Activated naive CD4-positive, alpha-beta T cell treated with anti-CD3 and anti-CD28 coated beads, Interleukin-2, amount 50 U/mL, for 72 hours (primary cell): ENCODE measurements at places on chromosomes 4 and X. TPM values are rescaled to one million over a fixed set of nuclear protein-coding genes. Genes with fewer than 3 reads are reported as not detected.

- no peak for DNase-seq
Observed at GRCh38 chrX:115311139-115311538, 21.6 kb downstream of the LUZP4 start.

The PIGA gene
- 31.5 TPM for total RNA-seq

The CFAP47 gene
- total RNA-seq = not detected

DNA sequence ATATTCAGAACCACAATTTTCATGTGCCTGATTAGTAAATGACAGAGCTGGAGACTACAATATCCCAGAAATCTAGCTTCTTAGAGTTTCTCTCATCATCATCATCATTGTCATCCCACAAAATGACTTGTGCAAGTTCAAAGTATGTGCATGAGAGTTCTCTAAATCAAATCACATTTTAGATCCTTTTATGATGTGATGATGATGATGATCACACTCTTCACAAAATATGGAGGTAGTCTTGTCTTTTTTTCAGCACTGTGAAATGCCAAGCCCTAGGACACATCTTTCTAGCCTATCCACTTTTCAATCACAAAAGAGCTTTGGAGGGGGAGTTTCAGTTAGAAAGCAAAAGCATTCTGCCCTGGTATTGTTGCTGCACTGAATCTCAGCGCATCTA lies 7.4 kb downstream of the MBNL3 start:
- no peak for DNase-seq

DNA sequence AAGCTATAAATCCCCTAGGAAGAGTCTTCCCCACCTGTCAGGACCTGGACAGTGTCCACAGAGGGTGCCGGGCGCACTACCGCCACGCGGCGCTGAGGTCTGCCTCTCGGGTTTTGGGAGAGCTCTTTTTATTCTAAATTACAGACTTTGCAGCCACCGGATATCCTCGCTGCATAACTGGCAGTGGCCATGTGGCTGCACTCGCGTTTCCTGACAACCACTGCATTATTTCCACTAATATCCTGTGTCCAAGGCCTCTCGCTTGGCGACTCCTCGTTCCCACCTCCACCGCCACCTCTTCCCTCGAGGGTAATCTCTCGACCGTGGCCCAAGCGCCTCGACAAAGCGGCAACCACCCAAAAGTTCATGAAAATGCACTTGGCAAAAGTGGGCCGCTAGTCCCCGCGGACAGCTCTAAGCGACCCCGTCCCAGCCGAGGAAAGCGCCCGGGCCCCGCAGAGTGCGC lies 512 bp upstream of the TMEM131L start:
- DNase-seq = no peak

The PTCHD1 gene
- not detected for total RNA-seq

The ING2 gene
- 18.8 TPM for total RNA-seq

DNA sequence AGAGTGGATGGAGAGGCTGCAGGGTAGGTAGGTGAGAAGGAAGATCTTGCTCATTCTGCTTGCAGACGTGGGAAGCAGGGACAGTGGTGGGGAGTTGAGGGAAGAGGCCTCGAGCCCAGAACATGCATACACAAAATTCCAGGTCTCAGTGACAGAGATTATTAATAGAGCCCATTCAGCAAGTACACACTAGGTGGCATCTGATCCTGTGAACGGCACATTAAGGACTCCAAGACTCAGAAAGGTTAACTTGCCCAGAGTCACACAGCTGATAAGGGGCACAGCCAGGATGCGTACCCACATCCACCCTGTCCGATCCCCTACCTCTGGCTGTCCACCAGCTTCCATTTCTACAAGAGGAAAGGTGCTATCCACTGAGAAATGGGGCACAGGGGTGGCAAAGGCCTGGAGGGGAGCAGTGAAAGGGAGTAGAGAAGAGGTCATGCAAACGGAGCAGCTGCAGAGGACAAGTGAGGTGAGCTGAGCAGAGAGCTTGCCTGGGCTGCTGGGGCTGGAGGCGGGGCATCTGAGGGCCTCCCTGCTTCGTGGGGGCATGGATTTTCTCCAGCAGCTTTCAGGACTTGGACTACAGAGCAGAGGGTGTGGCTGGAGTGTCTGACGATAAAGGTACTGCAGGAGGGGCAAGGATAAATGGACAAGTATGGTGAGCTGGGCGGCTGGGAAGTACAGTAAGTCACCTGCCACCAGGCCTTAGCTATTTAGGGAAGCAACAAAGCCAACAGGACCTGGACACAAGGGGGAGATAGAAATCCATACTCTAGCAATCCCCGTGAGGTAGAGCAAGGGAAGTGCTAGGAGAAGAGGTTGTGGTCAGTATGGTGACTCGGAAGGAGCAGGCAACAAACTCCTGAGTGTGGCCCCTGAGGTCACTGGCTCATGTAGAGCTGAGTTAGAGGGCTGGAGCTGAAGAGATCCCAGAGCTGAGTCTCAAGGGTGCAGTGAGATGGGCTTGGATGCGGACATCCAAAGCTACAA lies 11.2 kb downstream of the IDS start:
- no peak for DNase-seq

- no peak for DNase-seq
Observed at GRCh38 chrX:136697156-136697555, 49.2 kb downstream of the CD40LG start.

- peak; percentile 1 for DNase-seq
Observed at GRCh38 chrX:133005042-133005441, 46.6 kb upstream of the HS6ST2 start.

DNA sequence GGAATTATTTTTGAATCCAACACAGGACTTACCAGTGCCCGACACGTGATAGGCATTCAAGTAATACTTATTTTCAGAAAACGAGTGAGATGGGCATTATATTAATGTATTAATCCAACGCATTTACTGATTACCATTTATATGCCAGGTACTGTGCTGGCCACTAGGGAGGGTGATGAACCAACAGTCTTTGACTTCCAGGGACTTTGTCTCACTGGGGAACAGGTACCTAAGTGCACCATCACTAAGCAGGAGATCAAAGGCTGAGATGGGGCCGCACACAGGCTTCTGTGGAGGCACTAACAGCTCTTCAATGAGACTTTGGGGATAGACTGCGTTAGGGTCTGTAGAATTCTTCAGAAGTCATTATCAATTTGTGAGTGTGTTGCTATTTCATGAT lies 5.7 kb upstream of the TADA2B start:
- DNase-seq = no peak

The EDA2R gene
- total RNA-seq = 1.9 TPM

GRCh38 chr4:153950100-153950979 lies 161.5 kb upstream of the SFRP2 start:
- DNase-seq = no peak

- DNase-seq = no peak
Observed at GRCh38 chrX:140507223-140507981, 2.5 kb upstream of the SOX3 start.

The SLC7A11 gene
- 2.0 TPM for total RNA-seq

GRCh38 chr4:26310264-26310663 lies 10.6 kb upstream of the RBPJ start:
- DNase-seq = no peak

DNA sequence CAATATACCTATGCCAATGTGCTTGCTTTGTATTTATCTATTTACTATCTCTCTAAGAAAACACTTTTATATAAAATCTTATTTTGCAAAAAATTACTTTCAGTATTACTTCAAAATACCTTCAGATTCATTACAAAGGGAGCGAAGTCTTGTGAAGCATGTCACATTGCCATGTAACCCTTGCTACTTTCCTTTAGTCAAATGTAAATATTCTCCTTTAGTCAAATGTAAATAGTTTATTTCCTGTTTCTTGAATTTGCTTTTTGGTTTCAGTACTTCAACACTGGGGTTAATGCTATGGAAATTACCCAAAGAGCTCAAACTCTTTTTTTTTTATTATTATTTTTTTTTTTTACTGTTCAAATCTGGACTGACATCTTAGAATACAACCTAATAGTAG lies 383.3 kb downstream of the GRXCR1 start:
- no peak for DNase-seq

- DNase-seq = no peak
Observed at GRCh38 chr4:101279377-101279871, 67.9 kb downstream of the PPP3CA start.

The EMCN gene
- total RNA-seq = not detected

The TMPRSS11E gene
- not detected for total RNA-seq

GRCh38 chrX:9569876-9570301 lies 105.0 kb downstream of the TBL1X start:
- DNase-seq = no peak

GRCh38 chr4:80197601-80198440 lies 518 bp downstream of the PRDM8 start:
- DNase-seq = no peak
